ENCODE measurements at places on chromosomes 16 and 17.

DNA sequence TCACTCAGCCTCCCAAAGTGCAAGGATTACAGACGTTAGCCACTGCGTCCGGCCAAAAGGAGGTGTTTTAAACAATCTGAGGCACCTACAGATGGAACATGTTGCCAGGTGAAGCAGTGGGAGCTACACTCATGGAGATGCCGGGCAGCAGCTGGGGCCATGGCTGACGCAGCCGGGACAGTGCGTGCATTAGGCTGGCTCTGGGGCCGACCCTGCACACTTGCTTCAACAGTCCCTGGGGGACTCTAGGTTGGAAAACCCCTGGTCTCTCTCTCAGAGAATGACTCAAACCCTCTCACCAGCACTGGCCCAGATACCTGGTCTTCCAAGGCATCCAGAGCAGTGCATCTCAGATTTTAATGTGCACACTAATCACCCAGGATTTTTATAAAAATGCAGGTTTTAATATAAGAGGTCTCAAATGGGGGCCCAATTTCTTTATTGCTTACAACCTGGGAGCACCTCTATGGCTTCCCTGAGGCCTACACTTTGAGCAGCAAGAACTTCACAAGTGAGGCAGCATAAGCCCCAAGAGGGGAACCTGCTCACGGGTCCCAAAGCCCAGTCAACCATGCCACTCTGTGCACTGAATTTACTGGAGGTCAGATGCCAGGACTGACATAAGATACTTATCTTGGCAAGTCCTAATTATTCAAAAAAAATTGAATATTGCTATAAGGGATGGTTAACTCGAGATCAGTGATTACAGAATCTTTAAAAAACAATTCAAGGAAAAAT is 70.8 kb upstream of the TRAP1 start:
- DNase-seq: no peak

- DNase-seq: no peak
Measured at GRCh38 chr17:69907132-69907847, 167.7 kb upstream of the KCNJ16 start.

DNA sequence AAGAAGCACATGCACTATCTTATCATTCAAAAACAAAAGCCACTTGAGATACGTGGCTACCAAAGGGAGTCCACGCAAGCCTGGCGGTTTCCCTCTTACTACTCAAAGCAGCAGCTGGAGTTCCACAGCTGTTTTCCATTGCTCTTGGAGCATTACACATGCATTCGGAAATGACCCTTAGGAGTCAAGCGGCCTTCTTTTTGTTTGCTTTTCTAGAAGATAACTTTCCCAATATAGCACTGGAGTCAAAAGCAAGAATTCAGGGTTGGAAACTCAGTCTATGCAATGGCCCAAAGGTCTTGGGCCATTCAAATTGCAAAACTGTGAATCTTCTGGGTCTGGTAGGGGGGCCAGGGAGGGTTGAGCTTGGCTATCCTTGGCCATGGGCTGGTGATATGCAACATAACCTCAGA is 97.8 kb upstream of the MAF start:
- DNase-seq: no peak

GRCh38 chr17:64662774-64663367 is 764 bp upstream of the SMURF2 start:
- no peak for DNase-seq

DNA sequence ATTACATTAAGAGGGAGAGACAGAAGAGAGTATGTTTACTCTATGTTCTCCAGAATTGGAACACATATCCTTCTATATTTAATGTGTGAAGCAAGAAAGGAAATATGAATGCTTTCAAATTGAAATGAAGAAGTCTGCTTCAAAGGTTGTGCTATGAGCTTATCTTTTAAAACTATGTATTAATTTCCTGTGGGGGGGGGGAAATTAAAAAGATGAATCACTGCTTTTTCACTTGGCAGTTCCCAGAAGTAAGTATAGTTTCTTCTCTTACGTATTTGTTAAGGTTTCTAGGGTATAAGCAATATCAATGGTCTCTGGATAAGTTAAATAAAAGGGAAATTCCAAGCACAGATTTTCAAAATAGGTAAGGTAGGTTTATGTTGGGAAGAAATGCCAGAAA is 7.0 kb downstream of the TERF2 start:
- no peak for DNase-seq

- DNase-seq: no peak
Measured at GRCh38 chr16:69934044-69934443, 17.1 kb upstream of the CLEC18A start.

GRCh38 chr17:75849724-75850123 is 5.4 kb downstream of the WBP2 start:
- no peak for DNase-seq

DNA sequence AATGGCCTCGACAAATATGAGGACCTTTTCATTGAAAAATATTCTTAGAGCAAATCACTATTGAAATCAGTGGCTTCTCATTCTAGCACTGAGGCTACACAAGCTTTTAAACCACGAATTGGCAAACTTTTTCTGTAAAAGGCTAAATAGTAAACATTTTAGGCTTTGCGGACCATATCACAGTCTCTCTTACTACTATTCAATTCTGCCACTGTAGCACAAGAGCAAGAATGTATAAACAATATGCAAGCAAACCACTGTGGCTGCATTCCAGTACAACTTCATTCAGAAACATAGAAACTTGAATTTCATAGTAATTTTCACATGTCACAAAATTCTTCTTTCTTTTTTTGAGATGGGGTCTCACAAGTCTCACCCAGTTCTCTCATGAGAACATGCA is 49.1 kb downstream of the PHLPP2 start:
- no peak for DNase-seq

GRCh38 chr16:27748868-27749546 is 199.1 kb downstream of the KATNIP start:
- no peak for DNase-seq

DNA sequence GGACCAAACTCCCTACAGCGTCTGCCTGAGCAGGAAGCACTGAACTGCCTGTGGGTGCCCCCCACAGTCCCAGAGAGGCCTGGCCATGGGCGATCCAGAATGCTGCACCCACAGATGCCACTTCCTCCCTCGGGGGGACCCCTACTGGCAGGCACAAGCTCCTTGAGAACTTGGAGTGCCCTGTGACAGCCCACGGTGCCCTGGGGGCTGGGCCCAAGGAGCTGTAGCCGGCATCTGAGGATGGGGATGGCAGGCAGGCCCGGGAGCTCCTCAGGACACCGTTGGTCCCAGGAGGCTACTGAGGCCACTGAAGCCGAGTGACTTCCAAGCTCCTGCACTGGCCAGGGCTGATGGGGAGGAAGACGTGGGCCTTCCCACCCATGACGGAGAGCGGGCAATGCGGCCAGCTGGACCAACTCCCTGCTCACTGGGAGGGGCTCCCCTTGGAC is 15.1 kb upstream of the RASD1 start:
- no peak for DNase-seq

DNA sequence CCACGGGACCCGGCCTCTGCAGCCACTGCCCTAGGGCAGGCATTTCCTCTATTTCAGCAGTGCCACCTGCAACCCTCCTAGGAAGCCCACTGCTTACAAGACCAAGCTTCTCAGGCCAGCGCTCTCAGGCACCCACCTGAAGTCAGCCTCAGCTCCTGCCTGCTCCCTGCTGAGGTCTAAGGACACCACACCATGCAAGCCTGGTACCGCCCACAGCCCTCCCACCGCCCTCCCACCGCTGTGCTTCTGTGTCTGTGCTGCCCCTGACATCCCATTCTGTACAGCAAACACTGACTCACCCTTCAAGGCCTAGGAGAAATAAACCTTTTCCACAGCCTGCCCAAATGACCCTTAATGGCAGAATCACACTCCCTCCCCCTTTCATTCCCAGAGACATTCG is 6.3 kb downstream of the CLUH start:
- no peak for DNase-seq

- DNase-seq: no peak
Measured at GRCh38 chr16:67199808-67200198, 872 bp downstream of the ELMO3 start.

DNA sequence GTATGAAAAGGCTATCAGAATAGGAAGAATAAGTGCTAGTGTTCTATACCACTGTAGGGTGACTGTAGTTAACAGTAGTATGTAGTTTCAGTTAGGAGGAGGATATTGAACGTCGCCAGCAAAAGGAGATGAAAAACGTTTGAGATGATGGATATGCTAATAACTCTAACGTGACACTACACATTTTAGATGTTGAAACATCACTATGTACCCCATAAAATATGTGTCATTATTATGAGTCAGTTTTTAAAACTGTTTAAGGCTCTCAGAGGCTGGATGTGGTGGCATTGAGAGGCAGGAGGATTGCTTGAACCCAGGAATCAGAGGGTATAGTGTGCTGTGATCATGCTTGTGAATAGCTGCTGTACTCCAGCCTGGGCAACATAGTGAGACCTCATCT is 31.8 kb downstream of the UBN1 start:
- no peak for DNase-seq

- DNase-seq: peak; percentile 88
Measured at GRCh38 chr17:2070241-2071023, 15.5 kb downstream of the HIC1 start.

DNA sequence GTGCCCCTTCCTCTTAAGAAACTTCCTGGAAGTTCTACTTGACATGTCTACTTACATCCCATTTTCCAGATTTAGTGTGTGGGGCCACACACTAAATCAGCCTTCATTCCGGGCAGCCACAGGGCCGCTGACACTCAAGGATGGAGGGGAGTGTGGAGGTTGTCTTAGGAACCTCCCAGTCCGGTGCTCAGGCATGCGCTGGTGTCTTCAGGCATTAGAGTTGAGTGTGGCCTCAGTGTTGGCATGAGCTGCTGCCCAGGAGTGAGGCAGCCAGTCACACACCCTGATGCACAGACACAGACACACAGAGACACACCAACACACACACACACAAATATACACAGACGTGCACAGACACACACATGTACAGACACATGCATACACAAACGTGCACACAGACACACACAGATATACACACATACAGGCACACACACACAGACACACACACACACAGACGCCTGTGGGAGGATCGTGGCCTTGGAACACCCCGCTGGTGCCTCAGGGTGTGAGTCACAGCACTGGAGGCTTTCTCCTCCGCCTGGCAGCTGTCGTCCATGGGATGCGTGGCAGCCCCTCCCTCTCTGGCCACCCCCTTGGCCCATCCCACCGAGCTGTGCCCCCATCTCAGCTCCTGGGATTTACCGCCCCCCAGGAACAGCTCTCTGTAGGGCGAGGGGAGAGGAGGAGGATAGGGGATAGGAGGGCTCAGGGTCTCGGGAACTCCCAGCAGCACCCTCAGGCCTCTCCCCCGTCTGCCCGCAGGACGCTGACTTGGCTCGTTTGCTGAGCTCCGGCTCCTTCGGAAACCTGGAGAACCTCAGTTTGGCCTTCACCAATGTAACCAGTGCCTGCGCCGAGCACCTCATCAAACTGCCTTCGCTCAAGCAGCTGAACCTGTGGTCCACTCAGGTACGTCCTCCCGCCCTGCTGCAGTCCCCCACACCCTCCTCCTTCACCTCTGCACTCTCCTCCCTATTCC is 75.6 kb upstream of the PLCG2 start:
- no peak for DNase-seq

- no peak for DNase-seq
Measured at GRCh38 chr17:73308017-73308823, 3.6 kb downstream of the CDC42EP4 start.

Measured in GM12864 (cell line).